BE2C (cell line): ENCODE measurements at places on chromosomes 5 and 9.
A peak's percentile ranks its signal among the peaks of the same experiment; 100 is the strongest.

GRCh38 chr5:45779874-45780671 is 83.9 kb upstream of the HCN1 start:
- DNase-seq = no peak

DNA sequence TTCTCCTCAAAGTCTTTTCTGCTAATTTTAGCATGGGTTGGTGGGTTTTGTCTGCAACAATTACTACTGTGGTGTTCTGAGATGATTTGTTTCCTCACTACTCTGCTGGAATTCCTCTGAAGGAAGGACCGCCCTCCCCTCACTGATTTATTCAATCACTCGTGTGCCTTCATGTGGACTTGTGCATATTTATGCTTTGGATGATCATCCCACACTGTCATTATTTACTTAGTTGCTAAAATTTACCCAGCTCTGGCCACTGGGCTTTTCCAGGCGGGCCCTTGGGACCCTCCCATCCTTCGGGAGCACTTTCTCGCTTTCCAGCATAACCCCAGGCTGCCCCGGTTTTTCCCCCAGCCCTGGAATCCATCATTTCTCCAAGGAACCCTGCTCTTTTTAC is 41.7 kb upstream of the NKD2 start:
- DNase-seq = no peak

DNA sequence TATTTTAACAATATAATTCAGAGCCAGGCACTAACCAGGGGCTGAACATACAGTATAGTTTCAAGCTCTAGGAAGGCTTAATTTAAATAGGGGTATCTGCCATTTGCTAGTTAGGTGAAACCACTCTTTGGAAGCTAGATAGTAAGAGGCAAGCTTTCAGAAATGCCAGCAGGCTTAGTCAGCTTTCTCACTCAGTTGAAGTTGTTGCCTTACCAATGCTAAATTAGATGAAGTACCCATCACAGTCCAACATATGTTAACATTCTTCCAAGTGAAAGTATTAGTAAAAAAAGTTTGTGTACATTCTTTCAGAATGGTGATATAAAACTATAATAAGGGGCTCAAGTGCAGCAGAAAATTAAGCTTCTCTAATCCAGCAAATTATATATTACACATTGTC is 215.0 kb downstream of the CNTLN start:
- DNase-seq = no peak

DNA sequence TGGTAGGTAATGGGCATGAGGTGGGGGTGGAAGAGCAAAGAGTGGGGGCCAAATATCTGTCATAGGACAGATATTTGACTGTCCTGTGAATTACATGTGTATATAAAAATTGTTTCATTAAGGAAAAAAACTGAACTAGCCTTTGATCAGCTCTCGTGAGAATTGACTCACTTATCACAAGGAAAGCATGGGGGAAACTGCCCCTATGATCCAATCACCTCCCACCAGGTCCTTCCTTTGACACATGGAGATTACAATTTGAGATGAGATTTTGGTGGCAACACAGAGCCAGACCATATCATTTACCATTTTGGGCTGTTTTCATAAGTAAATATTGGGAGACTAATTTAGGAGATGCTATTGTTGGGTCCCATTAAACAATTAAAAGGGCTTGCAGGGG is 63.2 kb upstream of the FYB1 start:
- DNase-seq = no peak

GRCh38 chr5:108387758-108388157 is 5.9 kb upstream of the FBXL17 start:
- no peak for DNase-seq

DNA sequence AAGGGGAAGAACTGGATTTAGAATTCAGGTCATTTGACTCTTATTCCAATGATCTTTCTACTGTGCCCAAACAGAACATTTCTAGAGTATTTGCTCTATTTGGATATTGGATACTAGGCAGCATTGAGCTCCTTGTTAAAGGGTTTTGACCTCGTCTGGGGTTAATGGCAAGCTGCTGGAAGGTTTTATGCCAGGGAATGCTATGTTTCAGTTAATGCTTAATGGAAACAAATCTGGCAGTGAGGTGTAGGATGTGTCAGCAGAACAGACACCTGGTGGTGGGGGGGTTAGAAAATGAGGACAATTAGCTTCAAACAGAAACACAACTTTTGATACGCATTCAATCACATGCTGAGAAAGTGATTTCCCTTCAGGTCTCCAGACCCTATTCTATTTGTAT is 51.5 kb downstream of the AGXT2 start:
- no peak for DNase-seq

GRCh38 chr9:37436540-37436939 is 14.0 kb downstream of the GRHPR start:
- DNase-seq = no peak

- DNase-seq = no peak
Measured at GRCh38 chr5:155773680-155774079, 553.3 kb upstream of the SGCD start.

- no peak for DNase-seq
Measured at GRCh38 chr5:33370466-33370859, 70.3 kb upstream of the TARS1 start.

GRCh38 chr5:132006331-132007120 is 4.9 kb downstream of the ACSL6 start:
- DNase-seq = no peak

DNA sequence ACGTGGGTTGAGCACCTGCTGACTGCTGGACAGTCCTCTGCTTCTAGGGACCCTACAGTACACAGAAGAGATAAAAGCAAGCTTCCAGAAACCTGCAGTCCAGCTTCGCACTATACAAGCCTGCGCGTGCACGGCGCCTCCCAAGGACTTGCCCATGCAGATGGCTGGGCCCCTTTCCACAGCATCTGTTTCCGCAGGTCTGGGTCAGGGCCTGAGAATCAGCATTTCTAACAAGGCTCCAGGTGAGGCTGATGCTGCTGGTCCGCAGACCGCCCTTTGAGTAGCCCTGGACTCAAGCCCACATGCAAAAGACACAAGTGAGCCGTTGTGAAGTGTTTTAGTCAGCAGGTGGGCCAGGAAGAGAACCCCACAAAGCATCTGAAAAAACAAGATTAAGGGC is 133.1 kb downstream of the HSD17B3 start:
- no peak for DNase-seq

DNA sequence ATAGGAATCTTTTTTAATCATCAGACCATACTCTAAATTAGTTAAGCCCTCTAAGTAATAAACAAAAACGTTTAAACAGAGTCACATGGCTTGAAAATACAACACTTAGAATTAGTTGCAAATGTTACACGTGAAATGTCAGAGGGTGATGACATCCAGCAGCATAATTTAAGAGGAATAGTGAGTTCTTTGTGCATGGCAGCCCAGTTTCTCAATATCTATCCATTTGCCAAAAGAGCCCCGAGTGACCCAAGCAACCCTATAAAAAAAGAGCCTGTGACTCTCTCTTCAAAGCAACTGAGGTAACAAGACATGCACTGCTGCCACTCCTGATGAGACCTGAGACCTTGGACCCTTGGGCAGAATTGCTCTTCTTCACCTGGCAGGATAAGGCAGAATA is 96.9 kb upstream of the RASA1 start:
- DNase-seq = no peak

DNA sequence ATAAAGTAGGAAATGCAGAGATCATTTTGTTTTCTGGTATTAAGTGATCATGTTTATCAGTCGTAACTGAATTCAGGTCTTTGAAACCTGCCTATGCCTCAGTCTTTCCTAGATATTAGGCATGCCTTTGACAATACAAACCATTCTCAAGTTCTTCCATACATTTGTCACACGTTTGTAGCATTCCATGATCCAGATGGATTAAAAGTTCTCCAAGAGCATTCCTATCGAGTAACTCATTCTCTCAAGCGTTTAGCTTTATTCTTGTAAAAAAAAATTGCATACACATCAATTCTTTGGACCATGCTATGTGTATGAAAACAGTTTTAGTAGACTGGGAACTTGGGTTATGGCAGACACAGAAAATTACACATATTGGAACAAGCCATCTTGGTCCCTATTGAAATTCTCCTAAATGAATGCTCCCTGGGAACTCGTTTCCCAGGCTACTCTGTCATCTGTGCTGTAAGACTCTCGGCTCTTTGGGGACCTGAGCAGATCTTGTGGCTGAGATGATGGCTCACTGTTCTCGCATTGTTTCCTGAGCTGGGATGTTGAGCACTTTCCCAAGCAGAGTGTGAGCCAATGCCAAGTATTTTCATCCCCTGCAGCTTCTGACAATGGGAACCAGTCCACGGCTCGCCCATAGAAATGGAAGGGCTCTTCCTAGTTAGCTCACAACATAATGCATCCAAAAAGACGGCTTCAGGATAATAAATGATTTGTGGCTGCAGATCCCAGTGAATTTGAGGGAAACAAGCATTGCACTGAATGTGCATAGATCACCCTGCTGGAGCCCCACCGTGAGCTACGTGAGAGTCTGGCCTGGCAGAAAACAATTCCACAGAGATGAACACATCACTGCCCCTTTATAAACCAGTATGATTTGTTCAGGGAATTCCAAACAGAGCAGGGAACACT is 230.2 kb downstream of the IRX1 start:
- no peak for DNase-seq

DNA sequence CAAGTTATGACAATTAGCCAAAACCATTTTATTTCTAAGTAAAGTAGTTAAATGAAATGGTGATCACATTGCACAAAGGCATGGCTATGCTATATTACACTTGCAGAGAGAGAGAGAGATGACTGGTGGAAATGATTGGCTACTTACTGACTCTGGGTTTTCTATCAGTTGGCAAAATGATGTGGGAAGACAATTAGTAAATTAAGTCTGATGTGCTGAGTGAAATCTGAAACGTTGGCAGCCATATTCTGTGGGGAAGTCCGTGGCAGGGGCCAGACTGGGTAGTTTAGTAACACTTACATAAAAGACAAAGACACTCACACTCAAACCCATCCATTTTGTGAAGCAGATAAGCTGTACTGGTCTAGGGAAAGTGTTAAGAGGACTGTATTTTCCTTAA is 61.6 kb downstream of the ANXA1 start:
- DNase-seq = no peak

DNA sequence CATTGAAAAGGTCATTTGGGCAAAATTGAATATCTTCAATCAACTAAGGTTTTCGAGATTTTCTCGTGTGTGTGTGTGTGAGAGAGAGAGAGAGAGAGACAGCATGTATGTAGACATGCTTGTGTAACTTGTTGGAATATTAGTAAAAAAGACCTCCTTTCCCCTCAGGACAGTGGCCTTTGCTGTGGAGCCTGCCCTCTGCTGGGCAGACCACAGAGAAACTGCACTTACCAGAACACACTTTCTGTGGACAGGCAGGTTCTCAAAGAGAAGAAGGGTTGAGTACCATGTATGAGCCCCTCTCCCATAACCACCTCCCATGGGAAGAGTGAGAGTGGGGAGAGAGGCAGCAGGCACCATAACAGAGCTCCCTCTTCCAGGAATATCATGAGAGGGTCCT is 45.6 kb downstream of the CFAP90 start:
- no peak for DNase-seq

GRCh38 chr9:134560654-134561053 is 80.9 kb upstream of the COL5A1 start:
- DNase-seq = no peak

DNA sequence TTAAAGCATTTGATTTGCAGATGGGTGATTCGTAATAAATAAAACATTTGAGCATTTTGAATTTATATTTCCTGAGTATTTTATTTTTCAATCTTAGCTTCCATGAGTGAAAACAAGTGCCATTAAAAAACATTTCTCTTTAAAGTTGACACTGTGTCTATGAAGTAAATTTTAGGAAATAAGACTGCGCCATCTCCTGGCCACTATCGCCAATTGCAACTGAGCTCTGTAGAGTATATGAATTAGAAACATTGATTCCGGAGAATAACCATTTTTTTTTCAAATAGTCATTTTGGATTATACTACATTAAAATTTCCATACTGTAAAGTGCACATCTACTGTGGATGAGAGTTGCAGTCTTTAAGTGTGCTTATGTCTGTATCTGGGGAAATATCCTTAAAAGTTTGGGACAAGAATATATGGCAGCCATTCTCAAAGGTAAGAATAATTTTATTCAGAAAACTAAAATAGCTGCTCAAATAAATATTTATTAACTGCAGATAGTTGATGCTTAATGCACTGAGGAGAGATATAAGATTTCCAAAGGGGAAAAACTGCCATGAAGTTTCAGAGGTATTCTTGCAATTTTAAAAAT is 5.9 kb downstream of the DMRTA1 start:
- DNase-seq = peak; percentile 20

DNA sequence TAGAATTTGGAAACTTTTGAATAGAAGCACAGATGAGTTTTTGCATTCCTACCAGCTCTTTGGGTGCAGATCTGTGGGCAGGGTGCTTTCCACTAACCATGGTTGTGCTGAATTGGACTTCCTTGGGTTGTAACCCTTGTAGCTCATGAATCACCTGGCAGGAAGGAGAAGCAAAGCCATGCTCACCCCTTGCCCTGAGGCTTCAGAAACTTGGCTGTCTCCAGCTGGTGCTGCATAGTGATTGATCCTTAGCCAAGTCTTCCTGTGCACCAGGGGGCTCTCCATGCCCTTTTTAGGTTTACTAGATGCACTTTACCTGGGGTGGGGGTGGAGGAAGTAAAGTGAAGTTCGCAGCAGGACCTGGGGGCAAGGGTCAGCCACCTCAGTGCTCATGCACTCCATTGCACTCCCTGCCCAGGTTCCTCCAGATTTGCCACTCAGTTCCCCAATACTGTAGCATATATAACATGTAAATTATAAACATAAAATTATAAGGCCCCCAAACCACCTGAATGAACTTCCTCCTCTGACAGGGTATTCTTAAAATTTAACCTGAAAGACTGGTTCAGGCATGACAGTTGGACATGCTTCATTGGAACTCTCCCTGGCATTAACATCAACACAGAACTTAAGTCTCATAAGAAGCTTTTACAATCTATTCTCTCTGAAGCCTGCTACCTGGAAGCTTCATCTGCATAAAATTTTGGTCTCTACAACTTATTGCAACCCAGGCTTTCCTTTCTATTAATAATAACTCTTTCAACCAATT is 25.8 kb upstream of the IFNA14 start:
- no peak for DNase-seq

GRCh38 chr5:43316421-43316820 is 3.2 kb upstream of the HMGCS1 start:
- DNase-seq = no peak

- DNase-seq = no peak
Measured at GRCh38 chr5:13553896-13554295, 390.6 kb downstream of the DNAH5 start.

DNA sequence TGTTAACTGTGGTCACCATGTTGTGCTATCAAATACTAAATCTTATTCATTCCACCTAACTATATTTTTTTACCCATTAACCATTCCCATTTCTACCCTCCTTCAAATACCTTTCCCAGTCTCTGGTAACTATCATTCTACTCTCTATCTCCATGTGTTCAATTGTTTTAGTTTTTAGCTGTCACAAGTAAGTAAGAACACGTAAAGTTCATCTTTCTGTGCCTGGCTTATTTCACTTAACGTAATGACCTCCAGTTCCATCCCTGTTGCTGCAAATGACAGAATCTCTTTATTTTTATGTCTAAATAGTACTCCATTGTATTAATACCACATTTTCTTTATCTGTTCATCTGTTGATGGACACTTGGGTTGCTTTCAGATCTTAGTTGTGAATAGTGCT is 485.1 kb upstream of the CD180 start:
- no peak for DNase-seq
